ENCODE measurements at places on chromosomes 7 and 10.

DNA sequence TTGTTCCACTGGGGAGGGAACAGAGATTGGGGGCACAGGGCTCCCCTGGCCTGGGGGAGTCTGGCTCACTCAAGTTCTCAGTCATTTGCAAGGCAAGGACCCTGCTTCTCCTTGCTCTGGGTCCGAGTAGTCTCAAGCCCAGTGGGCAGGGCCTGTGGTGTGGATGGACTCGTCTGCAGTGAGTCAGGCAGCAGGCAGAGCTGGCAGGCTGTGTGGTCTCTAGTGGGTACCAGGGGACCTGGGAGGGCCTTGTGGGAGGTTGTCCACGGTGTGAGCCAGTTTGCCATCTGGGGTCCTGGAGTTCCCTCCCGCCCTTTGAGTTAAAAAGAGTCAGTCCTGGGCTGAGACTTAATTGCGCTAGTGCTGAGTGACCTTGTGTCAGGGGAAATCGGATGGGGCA lies 8.8 kb upstream of the SH2D4B start:
- DNase-seq: no peak

- no peak for DNase-seq
Measured at GRCh38 chr7:28722684-28723083, 235.4 kb downstream of the TRIL start.

GRCh38 chr7:130927564-130927963 lies 193.6 kb upstream of the KLF14 start:
- no peak for DNase-seq

DNA sequence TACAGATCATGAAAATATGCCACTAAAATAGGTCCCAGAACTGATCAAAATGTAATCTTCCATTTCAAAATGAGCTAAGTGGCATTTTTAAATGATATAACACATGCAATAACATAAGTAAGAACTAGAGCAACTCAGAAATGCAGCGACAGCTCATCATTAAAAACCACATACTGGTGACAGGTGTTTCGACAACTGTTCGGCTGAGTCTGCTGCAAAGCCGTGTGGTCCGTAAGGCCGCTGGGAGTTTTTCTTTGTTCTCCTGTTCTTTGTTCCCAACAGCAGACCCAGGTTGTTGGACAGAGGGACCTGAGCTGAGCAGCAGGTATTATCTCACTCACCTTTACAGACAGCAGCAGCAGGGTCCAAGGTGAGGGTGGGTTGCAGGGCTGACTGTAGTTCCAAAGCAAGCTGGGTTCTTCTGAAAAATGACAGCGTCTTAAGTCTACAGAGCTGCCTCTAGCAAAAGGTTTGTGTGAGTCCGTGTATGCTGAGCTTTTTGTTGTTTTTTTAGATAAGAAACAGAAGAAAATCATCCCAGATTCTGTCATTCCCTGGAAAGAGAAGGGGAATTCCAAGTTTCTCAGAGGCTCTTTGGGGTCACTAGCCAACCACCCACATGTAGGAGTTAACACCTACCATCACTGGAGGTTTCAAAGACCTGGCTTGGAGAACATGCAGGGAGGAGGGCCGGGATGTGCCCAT lies 45.4 kb upstream of the MACROH2A2 start:
- no peak for DNase-seq

DNA sequence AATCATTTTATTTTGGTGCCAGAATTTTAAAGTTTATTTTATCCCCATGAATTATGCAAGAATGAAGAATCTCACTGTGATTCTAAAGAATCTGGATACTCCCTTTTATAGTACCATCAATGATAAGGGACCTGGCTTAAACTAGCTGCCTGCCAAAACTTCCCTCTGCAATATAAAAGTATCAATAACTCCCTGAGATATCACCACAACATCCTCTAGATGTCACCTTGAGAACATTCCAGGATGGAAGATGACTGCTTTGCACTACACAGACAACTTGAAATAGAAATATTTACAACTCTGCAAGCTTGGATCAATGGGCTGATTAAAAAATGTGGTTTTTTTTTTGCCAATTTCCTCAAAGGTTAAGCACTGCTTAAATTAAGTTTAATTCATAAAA lies 142.1 kb downstream of the SLC25A13 start:
- no peak for DNase-seq

GRCh38 chr7:2211926-2212325 lies 20.8 kb downstream of the MAD1L1 start:
- DNase-seq: no peak

DNA sequence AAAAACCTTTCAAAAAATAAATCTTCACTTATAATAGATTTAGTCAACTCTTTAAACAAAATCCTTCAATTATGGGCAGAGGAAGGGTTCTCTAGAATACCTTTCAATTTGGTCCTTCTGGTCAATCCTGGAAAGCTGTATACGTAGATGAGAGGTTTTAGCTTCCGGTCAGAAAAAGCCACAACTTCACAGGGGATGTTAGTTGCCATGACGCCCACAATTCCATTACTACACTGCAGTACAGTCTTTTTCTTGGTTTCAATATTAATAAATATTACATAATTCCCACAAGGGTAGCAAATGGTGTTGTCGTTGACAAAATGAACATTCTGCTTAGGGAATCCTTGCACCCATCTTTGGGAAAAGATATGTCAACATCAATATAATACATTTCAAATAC lies 1.7 kb downstream of the CFAP43 start:
- DNase-seq: no peak

DNA sequence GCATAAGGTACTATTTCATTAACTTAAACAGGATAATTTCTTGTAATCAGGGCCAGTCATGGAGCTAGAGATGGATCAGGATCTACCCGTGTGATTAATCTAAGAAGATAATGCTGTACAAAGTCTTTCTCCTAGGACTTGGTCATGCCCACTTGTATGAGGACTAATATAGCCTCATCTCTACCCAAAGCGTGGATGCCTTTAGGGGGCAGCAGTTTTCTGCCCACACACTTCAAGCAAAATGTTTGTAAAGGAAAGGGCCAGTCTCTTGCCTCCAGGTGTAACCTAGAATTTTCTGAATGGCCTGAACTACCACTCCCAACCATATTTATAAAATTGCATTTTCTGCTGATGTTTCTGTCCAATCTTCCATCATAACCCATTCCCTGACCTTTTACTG lies 764.0 kb upstream of the IGFBP3 start:
- DNase-seq: no peak

GRCh38 chr7:26101361-26102151 lies 50.4 kb upstream of the NFE2L3 start:
- no peak for DNase-seq

GRCh38 chr7:143849785-143850479 lies 52.0 kb downstream of the TCAF1 start:
- peak; percentile 37 for DNase-seq

DNA sequence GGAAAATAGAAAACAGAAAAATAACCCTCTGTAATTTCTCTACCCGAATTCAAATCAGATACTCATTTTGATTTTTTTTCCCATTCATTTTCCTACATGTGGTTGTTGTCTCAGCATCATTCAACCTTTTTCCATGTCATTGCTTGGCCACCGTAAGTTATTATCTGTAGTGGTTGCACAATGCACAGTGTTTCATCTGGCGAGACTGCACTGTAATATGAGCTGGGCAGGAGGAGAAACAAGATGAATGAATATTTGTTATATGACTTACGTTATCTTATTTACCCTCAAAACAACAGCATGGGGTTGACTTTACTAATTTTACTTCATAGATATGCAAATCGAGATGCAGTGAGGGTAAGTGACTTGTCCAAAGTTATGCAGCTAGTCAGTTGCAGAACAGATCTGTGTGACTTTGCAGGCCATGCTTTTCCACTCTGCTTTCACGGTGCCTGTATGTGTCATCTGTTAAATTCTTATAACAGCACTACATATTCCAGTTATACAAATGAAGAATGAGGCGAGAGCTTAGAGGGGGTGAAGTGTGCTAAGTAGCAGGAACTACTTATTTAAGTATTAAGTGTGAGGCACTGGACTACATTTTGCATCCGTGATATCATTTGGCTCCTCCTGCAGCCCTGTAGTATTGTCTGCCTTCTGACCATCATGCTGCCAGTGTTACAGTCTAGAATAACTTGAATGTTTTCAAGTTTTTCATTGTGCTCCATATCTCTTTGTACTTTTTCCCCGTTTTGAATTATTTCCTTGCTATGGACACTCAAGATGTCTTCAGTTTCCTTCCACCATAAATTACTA lies 56.7 kb downstream of the ZMYND11 start:
- DNase-seq: no peak

GRCh38 chr10:110618230-110618610 lies 25.9 kb upstream of the RBM20 start:
- DNase-seq: no peak

DNA sequence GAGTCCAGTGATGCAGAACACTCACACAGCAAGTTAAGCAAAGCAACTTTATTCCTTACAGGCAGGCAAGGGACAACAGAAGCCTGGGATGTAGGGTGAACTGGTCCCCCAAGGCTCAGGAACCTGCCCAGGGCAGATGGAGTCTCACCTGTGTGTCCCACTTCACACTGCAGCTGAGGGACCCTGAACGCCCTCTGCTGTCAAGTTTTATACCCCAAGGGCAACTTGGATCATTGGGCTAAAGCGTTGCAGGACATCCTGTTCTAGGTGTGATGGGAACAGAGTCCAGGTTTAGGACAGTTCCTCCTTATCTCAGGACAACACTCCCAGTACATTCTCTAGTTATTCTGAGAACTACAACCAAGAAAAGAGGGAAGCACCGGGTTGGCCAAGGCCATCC lies 49.5 kb upstream of the ZNF746 start:
- no peak for DNase-seq

- no peak for DNase-seq
Measured at GRCh38 chr10:24929904-24930303, 22.5 kb downstream of the PRTFDC1 start.

GRCh38 chr7:75663302-75663907 lies 75.3 kb downstream of the HIP1 start:
- DNase-seq: no peak

- DNase-seq: no peak
Measured at GRCh38 chr7:11753433-11753832, 78.6 kb downstream of the THSD7A start.

GRCh38 chr7:71739520-71740173 lies 607.7 kb downstream of the GALNT17 start:
- no peak for DNase-seq

GRCh38 chr7:67821116-67821515 lies 824.5 kb downstream of the TYW1 start:
- DNase-seq: no peak

GRCh38 chr7:85135977-85136376 lies 50.9 kb downstream of the SEMA3D start:
- no peak for DNase-seq

GRCh38 chr10:16408379-16408778 lies 28.4 kb upstream of the PTER start:
- no peak for DNase-seq

DNA sequence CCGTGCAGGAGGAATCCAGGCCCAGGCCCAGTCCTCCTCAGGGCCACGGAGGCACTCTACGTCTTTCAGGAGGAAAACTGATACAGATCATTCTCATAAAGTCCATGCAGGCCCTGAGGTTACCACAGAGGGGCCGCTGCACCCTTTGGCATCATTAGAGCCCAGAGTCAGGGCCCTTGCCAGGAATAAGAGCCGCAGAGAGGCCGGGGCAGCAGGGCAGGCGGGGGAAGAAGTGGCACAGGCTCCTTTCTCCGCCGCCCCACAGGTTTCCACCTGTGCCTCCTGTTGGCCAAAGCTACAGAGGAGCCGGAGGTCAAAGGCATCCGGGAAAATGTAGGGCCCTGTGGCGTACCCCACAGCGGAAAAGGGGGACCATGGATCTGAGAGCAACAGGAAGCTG lies 366.6 kb upstream of the SHH start:
- DNase-seq: no peak

- DNase-seq: no peak
Measured at GRCh38 chr10:125708971-125709503, 10.5 kb upstream of the EDRF1 start.

DNA sequence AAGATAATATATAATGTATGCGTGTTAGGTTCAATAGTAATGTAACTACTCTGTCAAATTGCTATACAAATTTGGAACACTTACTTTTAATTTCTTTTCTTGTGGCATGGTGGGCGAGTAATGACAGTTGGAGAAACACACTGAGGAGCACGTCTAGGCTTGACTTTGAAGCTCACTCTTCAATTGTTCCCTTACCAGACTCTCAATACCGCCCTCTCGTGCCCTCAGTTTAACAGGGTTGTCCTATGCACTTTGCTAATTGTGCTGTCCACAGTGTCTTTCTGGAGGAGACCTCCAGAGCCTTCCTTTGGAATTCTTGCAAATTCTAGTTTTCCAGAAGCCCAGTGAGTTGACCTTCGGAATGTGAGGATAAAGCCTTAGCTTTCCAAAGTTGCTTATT lies 107.2 kb upstream of the RELN start:
- peak; percentile 66 for DNase-seq

DNA sequence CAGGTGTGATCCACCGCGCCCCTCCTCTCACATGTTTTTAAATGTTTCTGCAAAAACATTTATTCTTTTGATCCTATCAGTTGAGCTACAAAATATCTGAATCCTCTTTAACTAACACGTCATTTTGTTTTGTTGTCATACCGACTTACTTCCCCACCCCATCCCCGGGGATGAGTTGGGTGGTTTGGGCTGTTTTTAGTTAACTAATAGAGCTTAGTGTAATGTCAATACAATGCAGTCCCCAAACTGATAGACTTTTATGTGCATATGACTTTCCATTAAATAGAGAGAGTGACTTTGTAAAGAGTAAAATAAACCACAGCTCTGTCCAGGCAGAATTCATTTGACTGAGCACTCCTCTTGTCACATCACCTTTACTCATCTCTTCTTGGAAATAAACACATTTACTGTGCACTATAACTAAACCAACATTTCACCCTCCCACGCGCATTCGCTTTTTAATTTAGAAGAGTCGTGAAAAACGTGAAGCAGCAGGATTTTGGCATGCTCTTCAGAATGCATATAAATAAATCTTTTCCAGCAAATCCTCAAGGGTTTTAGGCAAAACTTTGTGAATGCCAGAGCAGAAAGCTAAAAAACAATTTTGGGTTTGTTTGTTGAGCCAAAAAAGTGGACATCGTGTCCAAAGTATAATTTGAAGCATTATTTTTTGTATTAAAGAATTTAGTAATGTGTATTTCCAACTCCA lies 187.4 kb upstream of the MGMT start:
- DNase-seq: no peak

GRCh38 chr10:35427543-35427942 lies 91.2 kb downstream of the CCNY start:
- no peak for DNase-seq

GRCh38 chr7:99644431-99644830 lies 27.7 kb downstream of the ZSCAN25 start:
- no peak for DNase-seq

- no peak for DNase-seq
Measured at GRCh38 chr10:103833731-103834365, 21.5 kb downstream of the SH3PXD2A start.

DNA sequence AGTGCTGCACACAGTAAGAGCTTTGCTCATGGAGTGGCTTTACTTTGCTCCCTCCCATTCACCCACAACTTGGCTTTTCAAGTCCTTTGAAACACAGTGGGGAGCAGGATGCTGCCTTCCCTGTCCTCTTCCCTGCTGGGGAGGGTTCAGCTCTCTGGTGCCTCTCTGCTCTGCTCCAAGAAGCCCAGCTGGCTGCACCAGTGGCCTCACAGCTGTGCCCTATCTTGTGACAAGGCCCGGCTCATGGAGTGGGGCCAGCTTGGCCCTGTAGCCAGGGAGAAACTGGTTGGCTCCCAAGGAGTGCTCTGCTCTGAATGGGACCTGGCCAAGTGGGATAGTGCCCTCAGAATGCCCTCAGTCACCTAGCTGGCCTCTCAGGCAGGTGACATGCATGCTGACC lies 212.3 kb upstream of the ZMIZ1 start:
- no peak for DNase-seq
